ENCODE measurements at places on chromosomes 16 and 17. TPM values are rescaled to one million over a fixed set of nuclear protein-coding genes. Genes with fewer than 3 reads are reported as not detected.

DNA sequence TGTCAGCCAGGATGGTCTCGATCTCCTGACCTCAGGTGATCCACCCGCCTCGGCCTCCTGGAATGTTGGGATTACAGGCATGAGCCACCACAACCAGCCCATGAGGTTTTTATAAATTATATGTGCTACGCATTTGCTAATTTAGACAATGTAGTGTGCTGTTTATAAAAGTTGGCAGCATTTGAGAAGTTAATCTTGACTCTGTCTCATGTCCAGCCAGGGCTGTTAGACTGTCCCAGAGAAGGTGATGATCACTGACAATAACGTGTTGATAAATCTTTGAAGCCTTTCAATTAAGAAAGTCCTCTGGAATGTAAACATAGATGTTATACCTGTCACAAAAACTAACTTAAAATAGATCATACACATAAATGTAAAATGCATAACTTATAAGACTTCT is 82.0 kb downstream of the PPM1E start:
- H3K27ac ChIP-seq = no peak overlapping the region
- DNase-seq = no peak
- H3K27me3 ChIP-seq = no peaks in the 10 kb centered on the region
- H3K4me3 ChIP-seq = no peak overlapping the region
- no peaks in the 10 kb centered on the region for H3K36me3 ChIP-seq

DNA sequence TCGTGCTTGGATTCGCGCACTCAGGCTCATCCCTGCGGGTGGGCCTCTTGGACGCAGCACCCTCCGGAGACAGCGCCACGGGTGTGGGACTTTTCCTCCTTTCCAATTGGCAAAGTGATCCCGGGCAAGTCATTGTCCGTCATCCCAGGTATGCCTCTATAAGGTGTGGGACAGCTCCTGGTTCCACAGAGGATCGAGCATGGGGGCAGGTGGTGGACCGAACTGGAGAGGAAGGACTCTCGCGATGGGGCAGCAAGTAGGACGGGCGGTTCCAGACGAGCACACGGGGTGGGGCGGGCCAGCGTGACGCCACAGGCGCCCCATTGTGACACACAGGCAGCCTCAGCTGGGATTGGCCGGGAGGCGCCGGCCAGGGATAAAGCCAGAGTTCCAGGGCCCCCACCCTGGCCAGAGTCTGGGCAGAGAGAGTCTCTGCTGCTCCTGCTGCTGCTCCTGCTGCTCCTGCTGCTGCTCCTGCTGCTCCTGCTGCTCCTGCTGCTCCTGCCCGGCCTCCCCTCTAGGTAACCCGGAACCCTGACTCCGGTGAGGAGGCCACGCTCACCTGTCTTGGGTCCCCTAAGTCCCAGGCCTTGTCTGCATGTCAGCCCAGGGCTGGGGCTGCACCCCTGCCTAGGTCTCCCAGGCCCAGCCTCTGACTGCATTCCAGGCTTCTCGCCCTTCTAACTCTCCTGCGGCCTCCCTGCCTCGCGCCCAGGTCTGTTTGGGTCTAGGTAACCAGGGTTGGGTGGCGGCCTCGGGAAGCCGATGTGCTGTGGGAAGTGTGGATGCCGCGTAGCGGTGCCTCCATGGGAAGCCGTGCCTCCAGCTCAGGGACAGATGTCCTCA is 38.5 kb upstream of the SLC47A1 start:
- DNase-seq = no peak
- H3K4me1 ChIP-seq = no peaks in the 10 kb centered on the region
- H3K27me3 ChIP-seq = peaks cover 5% of the 10 kb centered on the region
- no peaks in the 10 kb centered on the region for H3K36me3 ChIP-seq
- H3K27ac ChIP-seq = no peak overlapping the region

GRCh38 chr17:42975265-42975664 is 4.6 kb downstream of the PTGES3L start:
- H3K36me3 ChIP-seq = no peaks in the 10 kb centered on the region
- H3K4me3 ChIP-seq = no peak overlapping the region
- H3K27me3 ChIP-seq = no peaks in the 10 kb centered on the region
- peaks cover 10% of the 10 kb centered on the region for H3K4me1 ChIP-seq
- no peak overlapping the region for H3K27ac ChIP-seq
- DNase-seq = no peak

- no peak overlapping the region for H3K27ac ChIP-seq
- H3K4me3 ChIP-seq = no peak overlapping the region
- DNase-seq = peak; percentile 49
- H3K36me3 ChIP-seq = no peaks in the 10 kb centered on the region
Measured at GRCh38 chr16:11615748-11616447, 29.2 kb upstream of the LITAF start.

The KRTAP2-2 gene
- not detected for total RNA-seq

The RNU2-1 gene
- 4,186 TPM for total RNA-seq

The SHISA9 gene
- 73.0 TPM for total RNA-seq

The EDC4 gene
- 61.5 TPM for total RNA-seq

The KRT27 gene
- not detected for total RNA-seq

The ABCA3 gene
- 4.9 TPM for total RNA-seq
